Hair follicular keratinocyte (primary cell): ENCODE measurements at places on chromosomes 11 and 22. TPM values are rescaled to one million over a fixed set of nuclear protein-coding genes. Genes with fewer than 3 reads are reported as not detected.

MMP7 gene
- not detected in 2 replicates for total RNA-seq

CCDC73 gene
- total RNA-seq: not detected in 2 replicates

TMEM45B gene
- 3.7 and 9.5 TPM in 2 replicates for total RNA-seq

KCNJ11 gene
- total RNA-seq: not detected in 2 replicates

SCGB1A1 gene
- not detected in 2 replicates for total RNA-seq

C22orf31 gene
- total RNA-seq: not detected in 2 replicates

CASP5 gene
- not detected in 2 replicates for total RNA-seq

GRM5 gene
- total RNA-seq: 0.04 TPM in 1 of 2 replicates, not detected in the other

MAPK8IP2 gene
- total RNA-seq: 0.72 and 1.1 TPM in 2 replicates

KDM4D gene
- 1.2 and 2.1 TPM in 2 replicates for total RNA-seq

MRGPRX4 gene
- total RNA-seq: 0.27 and 0.55 TPM in 2 replicates

KRTAP5-9 gene
- total RNA-seq: not detected in 2 replicates

RFPL3 gene
- not detected in 2 replicates for total RNA-seq

RPLP2 gene
- 674 and 1,062 TPM in 2 replicates for total RNA-seq

F2 gene
- total RNA-seq: 0.11 TPM in 1 of 2 replicates, not detected in the other

OPCML gene
- total RNA-seq: not detected in 2 replicates
